ENCODE measurements at places on chromosomes 12 and 14.
A peak's percentile ranks its signal among the peaks of the same experiment; 100 is the strongest.

- DNase-seq: no peak
These were observed 2.9 kb downstream of the RND1 start for GRCh38 chr12:48862760-48863159.

- no peak for DNase-seq
These were observed 32.6 kb downstream of the JDP2 start for GRCh38 chr14:75460394-75460793.

DNA sequence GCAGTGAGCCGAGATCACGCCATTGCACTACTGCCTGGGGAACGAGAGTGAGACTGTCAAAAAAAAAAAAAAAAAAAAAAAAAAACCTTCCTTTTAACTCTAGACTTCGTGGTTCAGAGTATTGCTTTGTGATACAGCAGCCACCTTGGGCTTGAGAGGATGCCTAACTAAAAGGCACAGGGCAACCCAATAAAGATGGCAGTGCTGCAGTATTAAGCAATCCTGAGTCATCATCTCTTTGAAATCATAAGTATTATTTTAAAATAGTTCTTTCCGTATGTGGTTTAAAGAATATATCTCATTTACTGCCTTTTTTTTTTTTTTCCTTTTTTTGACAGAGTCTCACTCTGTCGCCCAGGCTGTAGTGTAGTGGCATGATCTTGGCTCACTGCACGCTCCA, 116.1 kb downstream of the PLEKHA5 start:
- DNase-seq: no peak

- DNase-seq: peak; percentile 51
These were observed 226.3 kb upstream of the NOS1 start for GRCh38 chr12:117587631-117588287.

- DNase-seq: no peak
These were observed 95.8 kb downstream of the ITPK1 start for GRCh38 chr14:93019970-93020369.

- DNase-seq: no peak
These were observed 3.0 kb downstream of the ANKS1B start for GRCh38 chr12:99981639-99982190.

DNA sequence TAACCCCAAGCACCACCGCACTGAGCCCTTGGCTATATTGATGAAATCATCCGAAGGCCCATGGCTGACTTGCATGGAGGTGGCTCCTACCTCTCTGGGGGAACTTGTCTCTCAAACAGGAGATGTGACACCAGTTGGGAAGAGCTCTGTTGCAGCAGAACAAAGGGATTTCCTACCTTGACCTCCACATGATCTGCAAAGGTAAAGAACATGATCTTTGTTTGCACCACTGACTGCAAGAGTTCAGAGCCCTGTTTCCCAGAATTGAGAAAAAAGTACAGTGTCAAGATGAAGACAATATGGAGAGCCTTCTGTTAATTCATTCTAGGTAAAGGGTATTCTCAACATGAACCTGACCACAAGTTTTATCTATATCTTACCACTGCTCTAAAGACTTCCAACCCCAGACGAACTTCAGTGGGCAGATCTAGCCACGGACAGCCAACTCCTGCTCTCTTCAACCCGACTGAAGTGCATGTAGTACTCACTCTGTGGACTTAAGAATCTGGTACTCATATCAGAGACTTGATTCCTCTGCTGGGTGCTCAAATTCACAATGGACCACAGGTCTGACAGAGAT, 32.1 kb downstream of the ZFYVE26 start:
- no peak for DNase-seq

GRCh38 chr12:60842181-60842580, 1246.4 kb downstream of the SLC16A7 start:
- DNase-seq: no peak

DNA sequence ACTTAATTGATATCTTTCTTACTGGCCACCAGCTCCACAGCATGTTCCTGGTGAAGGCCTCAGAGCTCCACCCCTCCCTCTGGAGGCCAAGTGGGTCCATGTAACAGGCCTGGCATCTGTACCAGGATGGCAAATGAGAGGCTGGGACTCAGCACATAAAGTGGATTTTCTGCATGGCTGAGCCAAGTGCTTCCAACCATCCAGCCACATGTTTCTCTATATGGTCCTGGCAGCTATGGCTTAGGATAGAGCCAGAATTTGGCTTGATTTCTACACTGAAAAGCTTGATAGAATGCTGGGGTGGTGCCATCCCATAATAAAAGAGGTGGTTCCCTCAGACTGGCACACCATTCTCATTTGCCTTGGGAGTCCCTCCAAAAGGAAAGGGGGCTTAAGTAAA, 94.1 kb downstream of the PAX9 start:
- no peak for DNase-seq

All from SJSA1 (cell line).